Aortic smooth muscle cell (primary cell): ENCODE measurements at places on chromosomes 13 and 19. TPM values are rescaled to one million over a fixed set of nuclear protein-coding genes. Genes with fewer than 3 reads are reported as not detected.

Gene ZNF285
- 2.4 and 4.0 TPM in 2 replicates for total RNA-seq

Gene PNKP
- total RNA-seq, result 52.4 and 58.9 TPM in 2 replicates

Gene ZIC2
- not detected in 2 replicates for total RNA-seq

Gene NTF4
- total RNA-seq, result not detected in 2 replicates

Gene KLF2
- total RNA-seq, result 3.2 and 12.9 TPM in 2 replicates

Gene TMEM143
- total RNA-seq, result 3.4 and 4.2 TPM in 2 replicates

Gene TTC9B
- not detected in 2 replicates for total RNA-seq

Gene ZNF470
- 6.3 and 6.5 TPM in 2 replicates for total RNA-seq

Gene C2CD4C
- total RNA-seq, result not detected in 2 replicates

Gene SLITRK6
- under 0.01 TPM in 1 of 2 replicates, not detected in the other for total RNA-seq

Gene FOXA3
- not detected in 2 replicates for total RNA-seq

Gene KLK6
- total RNA-seq, result not detected in 2 replicates

Gene MEDAG
- 76.6 and 183 TPM in 2 replicates for total RNA-seq

Gene SIGLEC11
- total RNA-seq, result not detected in 2 replicates

Gene KANK3
- 0.44 and 0.53 TPM in 2 replicates for total RNA-seq

Gene GNG7
- total RNA-seq, result under 0.01 and 0.12 TPM in 2 replicates

Gene CEACAM8
- not detected in 2 replicates for total RNA-seq

Gene DCT
- total RNA-seq, result under 0.01 TPM in 1 of 2 replicates, not detected in the other

Gene MCEMP1
- total RNA-seq, result not detected in 2 replicates

Gene TNFRSF19
- total RNA-seq, result 2.5 and 5.5 TPM in 2 replicates

Gene SYCN
- total RNA-seq, result not detected in 2 replicates

Gene YIF1B
- total RNA-seq, result 76.5 and 83.6 TPM in 2 replicates

Gene ZNF723
- total RNA-seq, result not detected in 2 replicates

Gene ZNF600
- 2.2 and 2.6 TPM in 2 replicates for total RNA-seq

Gene PRSS57
- not detected in 2 replicates for total RNA-seq

Gene FSD1
- 0.99 and 2.2 TPM in 2 replicates for total RNA-seq

Gene PEX11G
- 1.7 and 2.7 TPM in 2 replicates for total RNA-seq

Gene CYP2S1
- total RNA-seq, result 0.62 and 0.79 TPM in 2 replicates

Gene CEACAM3
- total RNA-seq, result not detected in 2 replicates

Gene WTIP
- 30.1 and 49.0 TPM in 2 replicates for total RNA-seq

Gene NAPSA
- total RNA-seq, result 0.06 and 0.13 TPM in 2 replicates

Gene ZNF793
- 0.87 and 1.6 TPM in 2 replicates for total RNA-seq

Gene IL11
- total RNA-seq, result 1.1 and 14.9 TPM in 2 replicates

Gene RFC3
- 9.5 and 13.3 TPM in 2 replicates for total RNA-seq

Gene CAPS
- 18.1 and 21.3 TPM in 2 replicates for total RNA-seq

Gene PDE4C
- 0.12 and 0.26 TPM in 2 replicates for total RNA-seq

Gene HRC
- total RNA-seq, result 0.26 and 1.2 TPM in 2 replicates

Gene OVOL3
- total RNA-seq, result not detected in 2 replicates

Gene CATSPERD
- not detected in 2 replicates for total RNA-seq

Gene SIGLEC8
- total RNA-seq, result not detected in 2 replicates

Gene SIGLEC5
- not detected in 2 replicates for total RNA-seq

Gene SEMA6B
- total RNA-seq, result 1.3 and 3.6 TPM in 2 replicates

Gene OR10H1
- total RNA-seq, result not detected in 2 replicates

Gene LRRC8E
- 5.5 and 6.9 TPM in 2 replicates for total RNA-seq

Gene CRYL1
- 29.0 and 39.4 TPM in 2 replicates for total RNA-seq
